ENCODE measurements at places on chromosomes 2 and 18.

DNA sequence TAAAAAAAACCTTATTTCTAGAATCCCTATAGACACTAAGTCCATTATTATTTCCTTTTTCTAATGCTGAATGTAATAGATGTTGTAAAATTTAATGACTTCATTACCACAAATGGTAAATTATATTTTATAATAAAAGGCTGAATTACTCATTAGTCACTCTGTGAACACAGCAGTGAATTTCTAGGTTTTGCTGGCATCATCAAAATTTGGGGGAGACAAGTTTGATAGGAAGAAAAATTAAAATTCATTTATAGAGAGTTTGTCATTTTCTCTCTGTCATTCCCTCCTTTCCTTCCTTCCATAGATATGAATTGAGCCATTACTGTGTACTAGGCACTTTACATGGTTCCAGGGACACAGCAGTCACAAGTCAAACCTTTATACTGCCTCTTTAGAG is 340.9 kb downstream of the TRIB2 start:
- no peak for DNase-seq

DNA sequence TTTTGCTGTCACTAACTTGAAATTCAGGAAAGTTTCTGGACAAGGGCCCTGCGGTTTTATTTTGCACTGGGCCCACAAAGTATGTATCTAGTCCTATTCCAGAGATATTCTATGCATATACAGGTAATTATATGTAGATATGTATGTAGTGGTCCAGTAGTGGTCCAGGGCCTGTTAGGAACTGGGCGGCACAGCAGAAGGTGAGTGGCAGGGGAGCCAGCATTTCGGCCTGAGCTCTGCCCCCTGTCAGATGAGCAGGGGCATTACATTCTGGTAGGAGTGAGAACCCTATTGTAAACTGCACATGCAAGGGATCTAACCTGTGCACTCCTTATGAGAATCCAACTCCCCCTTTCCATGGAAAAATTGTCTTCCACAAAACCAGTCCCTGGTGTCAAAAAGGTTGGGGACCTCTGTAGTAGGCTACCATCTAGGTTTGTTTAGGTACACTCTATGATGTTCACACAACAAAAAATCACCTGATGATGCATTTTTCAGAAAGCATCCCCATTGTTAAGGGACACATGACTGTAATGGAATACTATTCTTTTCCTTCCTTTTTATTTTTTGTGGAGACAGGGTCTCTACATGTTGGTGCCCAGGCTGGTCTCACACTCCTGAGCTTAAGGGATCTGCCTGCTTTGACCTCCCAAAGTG is 2.8 kb upstream of the PPP4R3B start:
- no peak for DNase-seq

- DNase-seq: no peak
Observed at GRCh38 chr2:46805401-46805951, 110.1 kb downstream of the MCFD2 start.

- DNase-seq: no peak
Observed at GRCh38 chr18:45526114-45526841, 89.0 kb upstream of the SLC14A2 start.

GRCh38 chr2:28378679-28379584 is 13.7 kb upstream of the FOSL2 start:
- DNase-seq: no peak

DNA sequence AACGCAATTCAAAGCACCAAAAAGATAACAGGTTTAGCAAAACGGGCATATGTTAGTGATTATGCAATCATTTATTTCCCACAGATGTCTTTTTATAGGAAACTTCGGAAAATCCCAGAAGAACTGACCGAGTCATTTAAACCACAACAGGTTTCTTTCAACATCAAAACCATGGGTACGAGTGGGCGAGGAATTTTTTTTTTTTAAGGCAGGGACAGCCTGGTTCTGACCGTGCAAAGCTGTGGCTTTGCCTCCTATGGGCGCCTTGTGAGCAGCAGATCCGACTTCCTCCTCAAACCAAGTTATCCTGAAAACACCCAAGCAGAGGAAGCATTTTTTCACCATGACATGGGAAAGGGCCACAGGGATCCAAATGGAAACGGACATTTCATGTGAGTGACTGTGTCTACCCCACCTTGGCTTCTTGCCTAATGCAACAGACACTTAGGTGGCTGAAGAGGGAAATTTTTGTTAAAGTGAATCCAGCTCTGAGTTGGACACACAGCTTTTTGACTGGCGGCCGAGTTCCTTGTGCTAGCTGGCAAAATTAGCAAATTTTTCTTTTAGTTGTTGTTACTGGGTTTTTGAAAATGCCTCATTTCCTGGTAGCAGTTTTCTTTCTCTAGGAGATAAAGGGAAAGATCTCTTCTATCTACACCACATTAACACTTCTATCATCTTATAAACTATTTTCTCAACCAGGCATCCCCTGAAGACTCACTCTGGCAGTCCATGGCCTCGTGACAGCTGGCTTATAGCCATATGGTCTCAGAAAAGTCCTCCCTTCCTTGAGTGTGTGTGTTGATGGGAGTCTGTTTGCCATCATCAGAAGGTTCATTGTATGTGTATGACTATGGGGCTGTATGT is 487.4 kb upstream of the ZEB2 start:
- no peak for DNase-seq

GRCh38 chr2:26179446-26179913 is 6.6 kb downstream of the GAREM2 start:
- DNase-seq: no peak

DNA sequence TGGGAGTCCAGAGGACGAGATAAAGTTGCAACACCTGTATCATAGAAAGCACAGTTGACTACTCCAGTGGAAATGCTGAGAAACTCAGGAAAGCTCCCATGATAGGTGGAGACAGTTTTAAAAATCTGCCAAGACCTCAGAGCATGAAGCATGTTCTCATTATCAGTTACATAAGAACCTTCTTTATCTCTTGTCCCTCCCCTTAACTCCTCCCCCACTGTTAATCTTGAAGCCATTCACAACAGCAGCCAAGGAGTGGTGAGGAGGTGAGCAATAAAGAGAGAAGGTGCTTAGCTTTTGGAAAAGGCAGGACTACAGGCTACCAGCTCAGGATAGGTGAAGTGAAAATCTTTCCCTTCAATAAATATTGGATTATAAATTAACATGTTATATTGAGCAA is 657.9 kb downstream of the NYAP2 start:
- no peak for DNase-seq

- no peak for DNase-seq
Observed at GRCh38 chr18:12656938-12657683, 796 bp downstream of the SPIRE1 start.

DNA sequence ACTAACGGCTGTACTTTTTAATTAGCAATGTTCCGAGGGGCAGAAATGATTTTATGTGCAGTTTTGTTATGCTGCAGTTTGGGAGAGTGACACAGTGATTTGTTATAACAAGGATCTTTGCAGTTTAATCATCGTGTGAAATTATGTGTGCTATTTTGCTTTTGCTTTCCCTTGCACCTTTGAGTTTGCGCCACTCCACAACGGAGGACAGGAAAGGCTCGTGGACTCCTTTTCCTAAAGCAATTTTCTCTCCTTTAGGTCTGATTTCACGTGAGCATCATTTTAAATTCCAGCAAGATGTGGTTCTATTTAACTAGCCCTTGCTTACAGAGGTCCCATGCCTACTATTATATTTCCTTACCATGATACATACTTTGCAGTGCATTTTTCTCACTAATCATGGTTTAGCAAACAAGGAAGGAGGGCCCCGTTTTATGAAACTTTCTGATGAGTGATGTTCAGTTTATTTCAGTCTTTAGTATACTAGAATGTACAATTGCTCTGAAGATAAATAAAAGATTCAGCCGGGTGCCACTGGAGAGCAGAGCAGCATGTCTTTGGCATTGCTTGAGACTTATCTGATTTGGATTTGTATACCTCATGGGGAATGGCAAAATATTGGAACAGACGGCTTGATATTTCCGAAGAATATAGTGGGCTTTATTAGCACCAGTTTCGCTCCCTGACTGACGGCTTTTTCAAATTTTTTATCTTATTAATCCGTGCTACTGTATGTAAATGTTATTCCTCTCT is 528.2 kb upstream of the FANCL start:
- no peak for DNase-seq

DNA sequence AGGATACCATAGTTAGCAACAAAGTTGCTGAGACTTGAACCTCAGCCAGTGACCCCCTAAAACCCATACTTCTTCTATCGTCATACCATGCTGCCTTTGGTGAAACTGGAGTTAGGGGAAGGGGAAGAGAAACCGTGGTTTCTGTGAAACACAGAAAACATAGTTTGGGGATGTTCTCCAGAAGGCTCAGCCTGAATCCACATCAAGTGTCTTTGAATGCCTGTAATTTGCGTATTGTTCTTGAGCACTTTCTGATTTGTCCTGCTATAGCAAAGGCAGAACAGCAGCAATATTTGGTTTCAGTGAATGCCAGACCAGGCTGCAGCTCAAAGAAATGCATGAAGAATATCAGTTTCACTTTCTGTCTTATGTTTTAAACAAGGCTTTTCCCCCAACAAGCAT is 258.7 kb downstream of the TTC32 start:
- DNase-seq: no peak

DNA sequence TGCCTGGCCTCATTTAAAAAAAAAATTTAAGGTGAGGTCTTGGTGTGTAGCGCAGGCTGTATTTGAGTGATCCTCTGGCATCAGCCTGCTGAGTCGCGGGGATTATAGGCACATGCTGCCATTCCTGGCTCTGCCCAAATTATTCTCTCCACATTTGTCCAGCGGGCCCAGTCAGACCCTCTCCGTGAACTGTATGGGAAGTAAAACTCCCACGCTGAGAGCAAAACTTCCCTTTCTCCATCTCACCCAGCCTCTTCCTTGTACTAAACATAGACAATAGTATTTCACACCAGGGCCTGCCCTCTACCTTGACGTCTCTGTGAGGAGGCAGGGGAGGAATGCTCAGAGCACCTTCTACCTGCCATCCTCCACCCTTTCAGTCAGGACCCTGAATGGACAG is 37.0 kb downstream of the EIF4E2 start:
- DNase-seq: no peak

- DNase-seq: no peak
Observed at GRCh38 chr2:147273106-147273505, 571.7 kb upstream of the ACVR2A start.

Data from iPS DF 6.9 (cell line).